ENCODE measurements at places on chromosomes 5 and 9.

DNA sequence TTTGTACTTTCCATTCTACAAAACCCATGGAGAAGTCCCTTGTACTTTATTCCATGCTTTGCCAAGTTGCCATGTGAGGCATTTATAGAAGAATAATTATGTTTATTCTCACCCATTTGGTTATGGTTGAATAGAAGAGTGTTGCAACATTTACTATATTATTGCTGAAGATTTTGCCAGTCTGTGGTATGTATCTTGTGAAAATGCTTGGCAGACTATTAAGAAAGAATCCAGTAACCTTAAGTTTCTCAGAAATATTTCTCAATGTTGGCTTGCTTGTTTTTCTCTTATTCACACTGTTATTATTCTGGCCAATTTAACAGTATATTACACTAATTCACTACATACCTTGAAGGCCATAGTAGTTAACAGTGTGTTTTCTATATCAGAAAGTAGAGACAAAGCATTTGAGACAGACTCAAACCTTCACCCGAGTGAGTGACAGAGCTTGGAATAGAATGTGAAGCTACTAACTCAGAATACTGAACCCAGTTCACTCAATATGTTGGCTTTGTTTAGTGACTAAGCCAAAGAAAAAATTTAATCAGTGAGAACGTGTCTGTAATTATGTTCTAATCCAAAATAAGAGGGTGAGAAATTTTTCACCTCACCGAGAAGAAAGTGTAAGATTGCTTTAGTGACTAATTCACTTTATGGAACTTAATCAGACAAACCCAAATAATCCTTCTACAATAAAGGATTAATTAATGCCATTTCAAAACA is 184.4 kb downstream of the CWC27 start:
- no peak for DNase-seq

- no peak for DNase-seq
These were observed 670 bp downstream of the UGT3A1 start for GRCh38 chr5:35990520-35990919.

DNA sequence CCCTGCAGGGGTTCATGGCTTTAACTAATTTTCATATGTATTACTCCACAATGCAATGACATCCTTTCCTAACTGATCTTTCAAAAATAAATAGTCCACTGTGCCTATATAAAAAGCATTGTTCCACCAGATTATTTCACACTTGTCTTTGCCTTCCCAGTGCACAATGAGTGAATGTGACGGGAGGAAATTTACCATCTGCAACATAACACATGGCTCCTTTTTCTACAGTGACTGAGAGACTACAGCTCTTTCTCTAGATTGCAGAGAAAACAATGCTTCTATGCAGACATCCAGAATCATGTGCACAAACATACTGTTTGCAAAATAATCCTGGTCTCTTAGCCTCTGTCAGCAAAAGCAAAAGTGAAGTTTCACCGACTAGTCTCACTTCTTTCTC is 483.7 kb upstream of the PIK3R1 start:
- no peak for DNase-seq

- peak; percentile 31 for DNase-seq
These were observed at the start of gene NR2F1 for GRCh38 chr5:93582677-93583438. NR2F1 (plus strand) TSS chr5:93583222; CDS start chr5:93585024, 1,802 bp downstream.

GRCh38 chr9:136705564-136705963 is 6.8 kb upstream of the DIPK1B start:
- no peak for DNase-seq

DNA sequence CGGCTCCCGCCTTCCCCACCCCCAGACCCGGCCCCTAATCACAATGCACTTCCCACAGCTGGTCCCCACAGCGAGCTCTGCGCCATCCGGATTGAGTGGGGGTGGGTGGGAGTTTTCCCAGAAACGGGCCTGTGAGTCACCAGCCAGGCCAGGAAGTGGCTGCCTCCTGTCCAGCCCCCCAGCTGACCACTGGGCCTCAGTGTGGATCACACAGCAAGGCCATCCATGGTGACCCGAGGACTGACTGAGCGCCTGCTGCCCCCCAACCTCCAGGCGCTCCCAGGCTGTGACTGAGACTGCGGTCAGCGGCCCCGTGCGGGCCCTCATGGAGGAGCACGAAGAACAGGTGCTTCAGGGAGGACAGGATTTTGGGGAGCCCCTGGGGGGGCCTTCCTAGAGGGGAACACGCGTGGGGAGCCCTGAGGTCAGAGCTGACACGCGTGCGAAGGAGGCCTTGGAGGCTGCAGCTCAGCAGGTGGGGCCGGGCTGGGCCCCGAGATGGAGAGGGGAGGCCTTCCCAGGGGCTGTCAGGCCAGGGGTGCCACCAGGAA is 48.3 kb upstream of the EGFL7 start:
- DNase-seq = no peak

- no peak for DNase-seq
These were observed 10.5 kb downstream of the MLLT3 start for GRCh38 chr9:20611691-20612287.

DNA sequence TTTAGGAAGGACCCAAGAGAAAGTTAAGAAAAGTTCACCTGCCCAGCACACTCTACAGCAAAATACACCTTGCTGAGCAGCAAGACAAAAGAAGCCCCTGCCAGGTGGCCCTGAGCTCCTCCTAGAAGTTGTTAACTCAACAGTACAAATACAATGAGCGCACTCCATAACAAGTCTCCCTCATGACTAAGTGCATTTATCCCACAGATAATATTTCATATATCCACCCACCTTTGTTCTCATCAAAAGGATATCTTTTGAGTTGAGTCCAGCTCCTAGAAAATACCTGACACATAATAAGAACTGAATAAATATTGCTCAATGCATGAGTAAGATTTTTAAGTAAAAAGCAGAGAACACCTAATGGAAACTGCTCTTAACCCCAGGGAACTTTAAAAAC is 73.3 kb downstream of the ABCA1 start:
- no peak for DNase-seq

- no peak for DNase-seq
These were observed 32.1 kb downstream of the SNX24 start for GRCh38 chr5:122877518-122877917.

DNA sequence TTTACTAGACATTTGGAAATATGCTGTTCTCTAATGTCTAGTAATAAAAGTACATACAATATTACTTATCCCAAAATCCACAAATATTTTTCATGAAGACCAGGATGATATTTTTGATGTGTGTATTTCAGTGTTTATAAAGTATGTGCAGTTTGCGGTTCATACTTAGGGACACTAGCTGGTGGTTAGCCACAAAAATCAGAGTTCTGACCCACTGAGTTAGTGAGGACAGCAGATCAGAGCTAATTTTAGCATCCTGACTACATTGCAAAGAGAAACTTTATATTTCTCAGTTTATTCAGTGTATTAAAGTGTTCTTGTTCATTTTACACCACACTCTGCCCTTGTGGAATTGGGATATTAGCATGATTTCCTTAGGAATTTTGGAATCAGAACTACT is 655.3 kb downstream of the HTR1A start:
- no peak for DNase-seq

DNA sequence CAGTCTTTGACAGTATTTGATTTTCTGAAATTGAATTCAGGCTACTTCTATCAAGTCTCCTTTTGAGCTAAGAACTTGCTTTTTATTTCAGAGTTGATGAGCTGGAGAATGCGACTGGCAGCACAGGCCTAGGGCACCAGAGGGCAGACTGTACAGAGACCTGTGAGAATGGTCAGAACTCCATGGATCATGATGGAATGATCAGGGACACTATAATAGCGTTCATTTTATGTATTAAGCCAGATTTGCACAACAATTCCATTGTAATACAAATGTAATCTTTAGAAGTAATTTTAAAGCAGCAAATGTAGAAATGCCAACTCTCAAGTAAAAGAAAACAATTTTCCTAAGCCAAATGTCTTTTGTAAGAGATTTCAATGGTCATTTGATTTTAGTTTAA is 902.4 kb downstream of the NR2F1-AS1 start:
- DNase-seq = no peak

- DNase-seq = no peak
These were observed 52.4 kb downstream of the VCAN start for GRCh38 chr5:83523929-83524328.

DNA sequence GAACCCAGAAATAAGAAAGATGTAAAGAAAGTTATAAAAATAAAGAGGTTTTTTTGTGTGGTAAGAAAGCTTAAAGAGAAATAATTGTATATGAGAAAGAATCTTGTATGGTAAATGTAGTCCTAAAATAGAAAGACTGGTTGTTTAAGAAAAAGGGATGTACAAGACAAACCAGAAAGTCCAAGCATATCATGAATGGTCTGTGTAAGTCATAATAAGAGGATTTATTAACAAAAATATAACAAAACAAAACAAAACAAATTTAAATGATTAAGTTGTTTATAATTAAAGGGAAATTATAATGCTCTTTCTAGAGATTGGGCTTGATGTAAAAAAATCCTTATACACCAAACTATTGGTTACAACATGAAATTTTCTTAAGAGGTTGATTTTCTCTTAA is 590.4 kb upstream of the PTGER4 start:
- no peak for DNase-seq

DNA sequence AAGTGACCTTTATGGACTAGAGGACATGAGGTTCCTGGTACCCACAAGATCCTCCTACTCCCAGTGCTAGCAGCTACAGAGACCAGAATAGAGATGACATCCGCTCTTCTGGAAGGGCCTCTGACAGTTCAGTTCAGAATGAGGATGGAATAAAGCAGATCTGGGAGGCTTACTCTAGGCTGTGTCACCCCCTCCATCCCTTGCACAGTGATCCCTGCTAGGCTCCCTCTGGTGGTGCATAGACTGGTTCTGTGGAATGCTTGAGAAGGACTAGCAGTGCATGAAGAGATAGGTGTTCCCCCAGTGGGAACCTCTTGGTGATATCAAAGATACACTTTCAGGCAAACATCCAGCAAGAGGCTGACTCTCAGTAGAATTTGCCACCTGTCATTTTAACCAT is 83.0 kb downstream of the NPR3 start:
- no peak for DNase-seq

DNA sequence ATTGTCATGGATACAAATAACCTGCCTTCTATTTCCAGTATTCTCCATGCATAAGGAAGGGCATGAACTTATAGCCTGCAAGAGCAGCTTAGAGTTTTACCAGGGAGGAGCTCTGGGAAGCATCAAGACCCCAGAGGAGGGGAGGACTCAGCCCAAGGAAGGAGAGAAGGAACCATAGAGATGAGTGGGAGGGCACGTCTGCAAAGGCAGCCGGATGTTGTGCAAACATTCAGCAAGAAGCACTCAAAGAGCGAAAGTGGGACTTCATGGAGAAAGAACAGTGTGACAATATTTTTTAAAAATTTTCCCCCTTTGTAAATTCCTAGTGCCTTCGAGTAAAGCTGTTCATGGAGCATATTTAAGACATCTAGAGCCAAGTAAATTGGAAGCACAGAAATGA is 270.1 kb upstream of the PTGER4 start:
- no peak for DNase-seq

- DNase-seq = no peak
These were observed 107.5 kb downstream of the GALNT10 start for GRCh38 chr5:154298065-154298464.

- DNase-seq = no peak
These were observed 317.0 kb upstream of the ADCY2 start for GRCh38 chr5:7078901-7079300.

DNA sequence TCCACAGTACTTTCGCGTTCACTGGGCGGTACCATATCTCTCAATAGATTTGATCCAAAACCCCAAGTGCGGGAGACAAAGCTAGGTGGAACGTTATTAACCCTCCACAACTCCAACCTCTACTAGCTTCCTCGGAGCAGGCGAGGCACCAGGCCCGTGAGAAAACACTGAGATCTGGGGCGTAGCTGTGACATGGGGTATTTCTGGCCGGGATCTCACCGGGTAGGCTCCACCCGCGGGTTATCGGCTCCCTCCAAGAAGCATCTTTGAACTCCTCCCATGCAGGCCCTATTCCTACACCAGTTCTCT is 350 bp upstream of the SLC25A46 start:
- DNase-seq = no peak

DNA sequence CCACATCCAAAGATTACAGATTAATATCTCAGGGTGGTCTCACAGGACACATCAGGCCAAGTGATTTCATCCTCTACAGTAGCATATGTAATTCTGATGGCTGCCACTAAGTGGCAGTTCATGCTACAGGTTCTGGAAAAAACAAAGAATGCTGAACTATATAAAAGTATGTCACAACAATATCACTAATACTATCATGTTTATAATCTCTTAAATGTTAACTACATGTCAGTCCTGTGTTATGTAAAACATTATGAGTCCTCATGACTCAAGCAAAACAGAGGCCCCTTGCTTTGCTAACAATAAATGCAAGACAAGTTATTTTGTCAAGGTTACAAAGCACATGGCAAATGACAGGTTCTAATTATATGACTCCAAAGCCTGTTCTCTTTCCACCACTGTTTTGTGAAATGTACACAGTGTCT is 233.2 kb downstream of the FBXL17 start:
- no peak for DNase-seq

DNA sequence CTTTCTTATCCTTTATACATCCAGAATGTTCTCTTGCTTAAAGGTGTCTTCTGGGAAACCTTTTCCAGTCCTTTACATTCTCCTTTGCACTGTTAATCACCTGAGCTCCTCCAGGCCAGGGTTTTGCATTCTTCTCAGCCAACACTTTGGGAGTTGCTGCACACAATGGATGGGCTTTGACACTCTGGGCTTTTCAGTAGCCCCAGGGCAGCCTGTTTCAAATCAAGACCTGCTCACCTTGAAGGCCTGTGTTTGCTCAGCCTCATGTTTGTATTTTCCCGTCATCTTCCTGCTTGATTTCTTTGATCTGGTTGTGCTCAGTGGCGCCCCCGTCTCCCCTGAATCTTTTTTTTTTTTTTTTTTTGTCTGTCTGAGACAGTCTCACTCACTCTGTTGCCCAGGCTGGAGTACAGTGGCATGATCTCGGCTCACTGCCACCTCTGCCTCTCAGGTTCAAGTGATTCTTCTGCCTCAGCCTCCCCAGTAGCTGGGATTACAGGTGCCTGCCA is 41.0 kb downstream of the DMRT1 start:
- DNase-seq = no peak

DNA sequence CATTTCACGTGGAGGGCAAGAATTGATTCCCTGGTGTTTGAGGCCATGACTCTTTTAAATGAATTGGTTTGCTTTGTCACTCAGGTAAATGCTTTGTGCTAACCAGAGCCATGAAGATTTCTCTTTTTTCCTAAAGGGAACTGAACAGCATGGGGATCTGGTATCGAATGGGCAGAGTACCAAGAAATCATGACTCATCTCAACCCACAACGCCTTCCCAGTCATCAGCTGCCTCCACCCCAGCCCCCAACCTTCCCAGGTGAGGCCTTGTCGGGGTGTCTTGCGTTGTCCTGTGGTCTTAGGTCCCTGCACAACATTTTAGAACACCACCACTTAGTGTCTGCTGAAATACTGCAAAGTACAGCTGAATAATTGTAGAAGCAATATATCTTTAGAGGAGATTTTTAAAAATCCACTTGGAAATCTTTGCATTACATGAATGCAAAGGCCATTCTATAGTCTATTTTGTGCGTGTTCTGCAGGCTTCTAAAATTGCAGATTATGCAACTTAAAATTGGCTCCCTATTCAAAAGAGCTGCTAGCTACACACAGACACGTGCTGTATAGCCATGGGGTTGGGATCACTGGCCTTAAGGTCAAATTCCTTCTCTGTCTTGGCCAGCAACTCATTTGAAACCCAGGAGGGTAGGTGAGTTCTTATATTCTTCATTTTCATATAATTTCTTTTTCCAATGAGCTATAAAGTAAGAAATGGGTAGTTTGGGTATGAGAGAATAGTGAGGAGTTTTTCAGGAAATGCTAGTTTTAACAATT is 69.0 kb downstream of the MVB12B start:
- DNase-seq = no peak

Measured in MM.1S (cell line).